ENCODE measurements at places on chromosomes 4 and X. TPM values are rescaled to one million over a fixed set of nuclear protein-coding genes. Genes with fewer than 3 reads are reported as not detected.

The NLRP2B gene
- total RNA-seq = not detected

The TMEM47 gene
- total RNA-seq = 0.08 TPM

The GATA1 gene
- total RNA-seq = 0.27 TPM

The RRH gene
- 0.26 TPM for total RNA-seq

The SLC7A11 gene
- 1.2 TPM for total RNA-seq

DNA sequence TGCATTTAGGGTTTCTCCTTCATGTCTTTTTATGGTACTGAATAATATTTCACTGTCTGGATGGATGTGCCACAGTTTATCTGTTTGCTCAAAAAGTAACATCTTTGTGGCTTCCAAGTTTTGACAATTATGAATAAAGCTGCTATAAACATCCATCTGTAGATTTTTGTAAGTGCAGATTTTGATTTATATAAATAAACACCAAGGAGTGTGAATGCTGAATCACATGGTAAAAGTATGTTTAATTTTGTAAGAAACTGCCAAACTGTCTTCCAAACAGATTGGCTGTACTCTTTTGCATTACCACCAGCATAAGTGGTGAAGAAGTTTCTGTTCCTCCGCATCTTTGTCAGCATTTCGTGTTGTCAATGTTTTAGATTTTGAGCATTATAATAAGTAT, 158.7 kb upstream of the GIMD1 start:
- no peak for DNase-seq

Measured in activated T-cell treated with anti-CD3 and anti-CD28 coated beads, Interleukin-2, amount 50 U/mL, for 4 hours (primary cell).